ENCODE measurements at places on chromosomes 12 and 14. TPM values are rescaled to one million over a fixed set of nuclear protein-coding genes. Genes with fewer than 3 reads are reported as not detected.

- no peak for DNase-seq
These were observed 29.9 kb downstream of the NEUROD4 start for GRCh38 chr12:55049676-55050075.

GRCh38 chr12:90854136-90854689 is 100.8 kb downstream of the CCER1 start:
- peak; percentile 50 for DNase-seq

DNA sequence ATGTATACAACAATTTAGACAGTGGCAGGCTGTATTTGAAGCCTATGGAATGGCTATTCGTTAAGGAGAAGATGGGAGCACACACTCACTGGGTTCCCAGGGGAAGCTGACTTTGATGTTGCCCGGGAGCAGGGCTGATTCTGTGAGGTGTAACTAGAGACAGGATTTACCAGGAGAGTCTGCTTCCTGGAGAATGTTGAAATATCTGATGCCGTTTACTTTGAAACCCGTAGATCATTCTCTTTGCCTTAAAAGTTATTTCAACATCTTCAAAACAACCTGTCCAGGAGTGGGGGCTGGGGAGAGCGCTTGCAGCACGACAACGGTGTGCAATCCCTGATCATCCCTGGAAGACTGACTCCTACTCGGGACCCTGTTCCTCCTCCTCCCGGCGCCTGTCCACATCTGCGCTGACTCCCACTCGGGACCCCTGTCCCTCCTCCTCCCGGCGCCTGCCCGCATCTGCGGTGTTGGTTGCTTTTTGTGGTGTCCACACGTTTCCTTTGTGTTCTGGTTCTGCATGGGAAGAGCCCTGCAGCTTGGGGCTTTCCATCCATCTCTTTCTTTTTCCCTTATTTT is 72.6 kb downstream of the AACS start:
- DNase-seq: no peak

DNA sequence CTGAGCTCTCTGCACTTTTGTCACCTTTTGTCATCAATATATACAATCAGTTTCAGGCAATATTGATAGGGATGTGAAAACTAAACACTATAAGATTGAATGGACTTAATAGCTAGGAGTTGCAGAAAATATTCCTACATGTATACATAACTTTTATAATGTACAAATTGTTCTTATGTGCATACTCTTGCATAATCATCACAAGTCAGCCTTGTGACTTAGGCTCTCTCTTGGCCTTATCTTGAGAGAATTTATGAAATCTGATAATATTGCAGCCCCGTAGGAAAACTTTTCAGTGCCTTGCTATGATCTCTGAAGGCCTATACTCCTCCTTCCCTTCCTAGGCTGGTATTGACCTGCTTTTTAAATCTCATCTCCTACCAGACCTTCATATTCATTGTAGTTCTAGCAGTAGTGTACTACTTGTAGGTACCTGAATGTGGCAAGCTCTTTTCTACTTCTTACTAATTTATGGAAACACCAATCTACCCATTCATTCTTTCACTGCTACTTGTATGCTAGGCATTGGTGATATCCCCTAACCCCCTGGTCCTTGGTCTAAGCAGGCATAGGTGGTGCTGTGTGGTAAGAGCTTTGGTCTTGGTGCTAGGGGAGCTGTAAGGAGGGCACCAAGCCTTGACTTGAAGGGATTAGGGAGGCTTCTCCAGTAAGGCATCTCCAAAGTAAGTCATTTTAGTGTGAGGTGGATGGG is 100.0 kb downstream of the PRKCH start:
- DNase-seq: no peak

Gene PKP2
- total RNA-seq: 4.1 TPM

DNA sequence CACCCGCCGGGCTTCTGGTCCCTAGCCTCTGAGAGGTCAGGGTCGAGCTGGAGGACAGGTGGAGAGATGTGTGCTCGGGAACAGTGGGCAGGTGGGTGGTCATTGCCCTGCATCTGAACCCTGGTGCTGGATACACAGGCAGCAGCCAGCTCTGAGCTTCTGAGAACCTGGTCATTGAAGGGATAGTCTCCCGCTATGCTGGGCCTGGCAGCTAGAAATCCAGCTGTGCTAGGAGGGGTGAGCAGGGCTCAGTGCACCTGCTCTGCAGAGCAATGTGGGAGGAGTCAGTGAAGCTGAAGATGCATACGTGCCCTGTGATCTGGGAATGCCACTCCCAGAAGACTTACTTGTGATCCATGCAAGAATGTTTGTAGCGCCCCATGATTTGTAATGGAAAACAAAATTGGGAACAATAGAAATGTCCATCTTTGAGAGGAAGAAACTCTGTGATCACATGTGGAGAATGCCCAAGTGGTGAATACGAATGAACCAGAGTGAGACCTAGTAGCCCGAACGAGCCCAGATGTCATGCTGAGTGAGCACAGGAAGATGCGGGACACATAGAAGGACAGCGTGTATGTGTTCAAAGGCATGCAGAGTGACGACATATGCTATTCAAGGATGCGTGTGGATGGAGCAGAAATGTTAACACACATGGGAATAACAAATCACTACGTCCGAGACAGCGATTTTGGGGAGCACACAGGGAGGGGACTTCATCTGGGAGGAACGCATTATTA is 63.4 kb downstream of the AACS start:
- no peak for DNase-seq

GRCh38 chr14:53450871-53451270 is 297.7 kb upstream of the DDHD1 start:
- no peak for DNase-seq

GRCh38 chr14:64363265-64363846 is 24.8 kb upstream of the MTHFD1 start:
- no peak for DNase-seq

- peak; percentile 74 for DNase-seq
These were observed 39.2 kb downstream of the EFCAB11 start for GRCh38 chr14:89915114-89915878.
